Activated CD4-positive, alpha-beta memory T cell treated with anti-CD3 and anti-CD28 coated beads, Interleukin-2, amount 10 ng/mL, durations not matched to agents 7 days and 5 days (primary cell): ENCODE measurements at places on chromosomes 4 and X. TPM values are rescaled to one million over a fixed set of nuclear protein-coding genes. Genes with fewer than 3 reads are reported as not detected.

NOCT gene
- total RNA-seq, result 5.4 TPM

DNA sequence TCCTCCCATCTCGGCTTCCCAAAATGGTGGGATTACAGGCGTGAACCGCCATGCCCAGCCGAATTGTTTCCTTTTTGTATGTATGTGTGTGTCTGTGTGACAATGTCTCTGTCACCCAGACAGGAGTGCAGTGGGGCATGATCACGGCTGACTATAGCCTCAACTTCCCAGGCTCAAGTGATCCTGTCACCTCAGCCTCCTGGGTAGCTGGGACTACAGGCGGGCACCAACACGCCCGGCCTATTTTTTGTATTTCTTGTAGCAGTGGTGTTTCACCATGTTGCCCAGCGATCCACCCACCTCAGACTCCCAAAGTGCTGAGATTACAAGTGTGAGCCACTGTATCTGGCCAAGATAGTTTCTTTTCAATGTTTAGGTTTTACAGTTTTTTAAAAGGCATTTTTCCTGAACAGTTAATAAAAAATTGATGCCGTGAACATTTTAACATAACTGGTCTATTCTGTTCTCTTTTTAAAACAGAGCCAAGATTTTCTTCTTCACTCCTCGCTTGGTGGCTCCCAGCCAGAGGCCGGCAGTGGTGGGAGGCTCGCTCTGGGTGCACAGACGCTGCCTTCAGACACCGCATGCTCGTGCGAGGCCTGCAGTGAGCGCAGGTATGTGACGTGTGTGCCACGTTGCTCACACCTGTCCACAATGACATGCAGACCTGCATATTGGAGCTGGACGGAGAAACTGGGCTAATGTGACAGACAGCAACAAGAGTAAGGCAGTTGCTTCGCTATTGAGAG is 88.5 kb downstream of the FAM193A start:
- no peak overlapping the region for H3K27ac ChIP-seq
- H3K4me3 ChIP-seq, result no peak overlapping the region
- H3K36me3 ChIP-seq, result peaks cover 20% of the 10 kb centered on the region
- no peak for DNase-seq
- H3K27me3 ChIP-seq, result no peaks in the 10 kb centered on the region

DNA sequence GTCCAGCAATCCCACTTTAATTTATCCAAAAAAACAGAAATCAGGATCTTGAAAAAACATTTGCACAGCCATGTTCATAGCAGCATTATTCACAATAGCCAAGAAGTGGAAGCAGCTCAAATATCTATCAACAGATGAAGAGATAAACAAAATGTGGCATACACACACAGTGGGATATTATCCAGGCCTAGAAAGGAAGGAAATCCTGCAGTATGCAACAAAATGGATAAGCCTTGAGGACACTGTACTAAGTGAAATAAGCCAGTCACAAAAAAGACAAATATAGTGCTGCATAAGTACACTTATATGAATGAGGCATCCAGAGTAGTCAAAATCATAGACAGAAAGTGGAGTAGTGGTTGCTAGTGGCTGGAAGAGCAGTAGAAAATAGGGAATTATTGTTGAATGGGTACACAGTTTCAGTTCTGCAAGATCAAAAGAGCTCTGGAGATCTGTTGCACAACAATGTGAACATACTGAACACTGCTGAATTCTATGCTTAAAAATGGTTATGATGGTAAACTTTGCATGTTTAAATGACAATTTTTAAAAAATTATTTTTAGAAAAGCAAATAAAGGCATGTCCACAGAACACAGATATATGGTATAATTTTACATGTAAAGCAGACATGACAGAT is 25.6 kb downstream of the CHM start:
- no peak overlapping the region for H3K27ac ChIP-seq
- no peak overlapping the region for H3K4me3 ChIP-seq
- H3K36me3 ChIP-seq, result peaks cover 13% of the 10 kb centered on the region
- no peaks in the 10 kb centered on the region for H3K4me1 ChIP-seq
- DNase-seq, result no peak
- H3K27me3 ChIP-seq, result no peaks in the 10 kb centered on the region

ZNF330 gene
- 53.7 TPM for total RNA-seq

GLRA3 gene
- not detected for total RNA-seq

IRS4 gene
- not detected for total RNA-seq

DNA sequence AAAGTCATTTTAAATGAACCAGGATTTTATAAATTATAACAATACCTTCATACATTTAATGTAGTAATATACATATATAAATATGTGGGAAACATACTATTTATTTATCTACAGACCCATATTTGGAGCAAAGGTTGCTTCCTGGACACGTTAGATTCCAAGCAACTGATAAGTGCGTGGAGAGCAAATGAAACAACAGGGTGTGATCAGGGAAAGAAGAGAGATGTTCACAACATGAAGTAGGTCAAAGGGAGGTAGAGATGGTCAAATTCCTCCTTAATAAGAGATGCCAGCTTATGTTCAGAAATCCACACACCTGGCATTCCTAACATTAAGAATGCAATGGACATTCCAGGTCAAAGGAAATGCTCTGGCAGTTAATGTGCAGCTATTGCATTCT is 53.1 kb upstream of the HPGD start:
- H3K27me3 ChIP-seq, result peaks cover 1% of the 10 kb centered on the region
- no peaks in the 10 kb centered on the region for H3K36me3 ChIP-seq
- H3K4me1 ChIP-seq, result no peaks in the 10 kb centered on the region
- no peak overlapping the region for H3K27ac ChIP-seq
- no peak for DNase-seq
- H3K4me3 ChIP-seq, result no peak overlapping the region

GRCh38 chrX:106987488-106987887 is 12.5 kb downstream of the MORC4 start:
- no peaks in the 10 kb centered on the region for H3K27me3 ChIP-seq
- H3K36me3 ChIP-seq, result no peaks in the 10 kb centered on the region
- no peak overlapping the region for H3K27ac ChIP-seq
- DNase-seq, result no peak
- H3K4me1 ChIP-seq, result peaks cover 6% of the 10 kb centered on the region

ZNF674 gene
- 5.7 TPM for total RNA-seq

GRCh38 chr4:88803600-88804096 is 106.0 kb upstream of the NAP1L5 start:
- no peak for DNase-seq
- peaks cover 2% of the 10 kb centered on the region for H3K36me3 ChIP-seq
- no peak overlapping the region for H3K4me3 ChIP-seq
- H3K27me3 ChIP-seq, result peaks cover 24% of the 10 kb centered on the region
- no peak overlapping the region for H3K27ac ChIP-seq

- H3K27ac ChIP-seq, result no peak overlapping the region
- H3K4me3 ChIP-seq, result no peak overlapping the region
- H3K27me3 ChIP-seq, result no peaks in the 10 kb centered on the region
- H3K4me1 ChIP-seq, result no peaks in the 10 kb centered on the region
- H3K36me3 ChIP-seq, result no peaks in the 10 kb centered on the region
- DNase-seq, result no peak
Measured at GRCh38 chr4:124206779-124207605, 505.5 kb downstream of the ANKRD50 start.

DNA sequence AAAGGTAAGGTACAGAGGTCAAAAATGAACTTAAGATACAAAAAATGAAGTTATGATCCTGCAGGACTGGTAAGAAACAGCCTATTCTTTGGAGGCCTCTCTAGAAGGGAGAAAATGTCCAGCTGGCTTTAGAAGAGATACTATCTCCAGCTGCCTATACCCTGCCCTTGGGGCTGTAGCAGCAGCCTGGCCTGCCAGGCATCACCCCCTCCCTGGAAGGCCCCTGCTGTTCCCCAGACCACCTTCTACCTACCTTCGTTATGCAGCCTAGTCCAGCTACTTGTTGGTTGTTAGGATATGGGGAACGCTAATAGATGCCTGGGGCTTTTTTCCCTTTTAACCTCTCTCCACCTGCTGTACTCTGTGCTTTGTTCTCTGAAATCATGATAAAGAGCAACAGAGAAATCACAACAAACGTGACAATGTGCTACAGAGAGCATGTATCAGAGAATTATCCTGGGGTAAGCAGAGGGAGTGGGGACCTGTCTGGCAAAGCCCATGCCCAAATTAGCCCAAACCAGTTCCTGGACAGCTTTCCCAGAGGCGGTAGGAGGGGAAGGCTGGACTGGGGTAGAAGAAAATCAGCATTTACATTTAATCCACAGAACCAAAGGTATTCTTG is 34.5 kb downstream of the FRMD7 start:
- H3K4me3 ChIP-seq, result no peak overlapping the region
- H3K4me1 ChIP-seq, result peaks cover 11% of the 10 kb centered on the region
- H3K27me3 ChIP-seq, result peaks cover 2% of the 10 kb centered on the region
- no peak for DNase-seq
- no peak overlapping the region for H3K27ac ChIP-seq

DNA sequence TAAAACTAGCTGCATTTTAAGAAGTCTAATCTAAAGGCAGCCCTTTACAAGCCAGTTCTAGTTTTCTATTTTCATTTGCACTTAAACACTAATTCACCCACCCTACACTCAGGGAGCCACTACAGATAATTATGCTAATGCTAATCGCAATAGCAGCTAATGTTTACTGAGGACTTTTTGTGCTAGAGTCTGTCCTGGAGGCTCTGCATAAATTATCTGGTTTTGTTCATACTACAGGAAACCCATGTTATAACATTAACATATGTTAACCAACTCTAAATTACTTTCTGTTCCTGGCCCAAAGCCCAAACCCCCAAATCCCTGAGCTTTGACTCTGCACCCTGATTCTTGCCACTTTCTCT is 480 bp upstream of the RADX start:
- H3K27ac ChIP-seq, result peak overlapping the region; percentile 80
- peaks cover 36% of the 10 kb centered on the region for H3K4me1 ChIP-seq
- no peak for DNase-seq
- no peaks in the 10 kb centered on the region for H3K27me3 ChIP-seq
- H3K36me3 ChIP-seq, result no peaks in the 10 kb centered on the region

ADH7 gene
- total RNA-seq, result not detected

CXorf49B gene
- not detected for total RNA-seq

DNA sequence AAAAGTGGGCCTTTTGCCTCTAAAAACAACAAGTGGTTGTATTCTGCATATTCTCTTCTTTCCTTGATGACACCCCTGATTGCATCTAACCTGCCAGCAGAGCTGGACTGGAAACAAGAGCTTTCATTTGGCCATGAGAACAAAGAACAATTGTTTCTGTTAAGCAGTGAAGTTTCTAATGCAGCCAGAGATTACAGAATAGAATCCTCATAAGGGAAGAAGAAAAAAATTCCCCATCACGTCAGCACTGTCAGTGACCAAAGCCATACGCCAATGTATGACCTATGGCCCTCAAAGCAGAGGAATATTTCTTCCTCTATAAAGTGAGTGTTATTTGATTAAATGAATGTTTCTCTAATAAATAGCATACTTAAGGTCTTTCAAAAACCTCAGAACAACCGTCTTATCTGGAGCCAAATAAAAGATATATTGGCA is 529.1 kb upstream of the INTU start:
- H3K36me3 ChIP-seq, result no peaks in the 10 kb centered on the region
- H3K27me3 ChIP-seq, result no peaks in the 10 kb centered on the region
- H3K4me1 ChIP-seq, result no peaks in the 10 kb centered on the region

DNA sequence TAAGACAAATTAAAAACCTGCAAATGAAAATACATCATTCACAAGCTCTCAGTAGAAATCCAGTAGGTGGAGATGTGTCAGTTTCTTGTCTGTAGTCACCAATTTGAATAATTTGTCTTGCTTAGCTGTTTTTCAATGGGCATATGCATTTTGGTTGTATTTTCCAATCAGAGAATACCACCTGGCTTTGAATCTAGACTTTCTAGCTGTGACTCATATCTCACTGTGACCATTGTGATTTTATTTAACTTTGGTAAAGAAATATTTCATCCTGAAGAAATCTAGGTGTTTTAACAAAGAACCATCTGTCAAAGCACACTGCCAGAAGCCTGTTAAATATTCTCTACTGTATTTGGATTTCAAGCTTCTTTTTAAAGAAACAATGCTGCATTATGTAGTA is 1650.6 kb upstream of the IGFBP7 start:
- no peaks in the 10 kb centered on the region for H3K27me3 ChIP-seq

FGFR3 gene
- total RNA-seq, result 0.45 TPM

- no peak for DNase-seq
- H3K4me1 ChIP-seq, result no peaks in the 10 kb centered on the region
- no peaks in the 10 kb centered on the region for H3K27me3 ChIP-seq
- H3K4me3 ChIP-seq, result no peak overlapping the region
- peaks cover 14% of the 10 kb centered on the region for H3K36me3 ChIP-seq
- no peak overlapping the region for H3K27ac ChIP-seq
Measured at GRCh38 chr4:123093236-123093635, 170.8 kb upstream of the NUDT6 start.

GRCh38 chr4:66640233-66640990 is 904.9 kb downstream of the CENPC start:
- H3K4me1 ChIP-seq, result no peaks in the 10 kb centered on the region

- peak; percentile 16 for DNase-seq
- H3K27ac ChIP-seq, result no peak within 1 kb of the TSS
- H3K4me1 ChIP-seq, result peaks cover 13% of the 10 kb centered on the region
Measured at GRCh38 chrX:118726887-118727685, at the start of gene IL13RA1. TSS of gene IL13RA1 (plus strand) at chrX:118727606. CDS start at chrX:118727639, 33 bp downstream.

HSFX2 gene
- total RNA-seq, result not detected

RNF150 gene
- total RNA-seq, result not detected

DNA sequence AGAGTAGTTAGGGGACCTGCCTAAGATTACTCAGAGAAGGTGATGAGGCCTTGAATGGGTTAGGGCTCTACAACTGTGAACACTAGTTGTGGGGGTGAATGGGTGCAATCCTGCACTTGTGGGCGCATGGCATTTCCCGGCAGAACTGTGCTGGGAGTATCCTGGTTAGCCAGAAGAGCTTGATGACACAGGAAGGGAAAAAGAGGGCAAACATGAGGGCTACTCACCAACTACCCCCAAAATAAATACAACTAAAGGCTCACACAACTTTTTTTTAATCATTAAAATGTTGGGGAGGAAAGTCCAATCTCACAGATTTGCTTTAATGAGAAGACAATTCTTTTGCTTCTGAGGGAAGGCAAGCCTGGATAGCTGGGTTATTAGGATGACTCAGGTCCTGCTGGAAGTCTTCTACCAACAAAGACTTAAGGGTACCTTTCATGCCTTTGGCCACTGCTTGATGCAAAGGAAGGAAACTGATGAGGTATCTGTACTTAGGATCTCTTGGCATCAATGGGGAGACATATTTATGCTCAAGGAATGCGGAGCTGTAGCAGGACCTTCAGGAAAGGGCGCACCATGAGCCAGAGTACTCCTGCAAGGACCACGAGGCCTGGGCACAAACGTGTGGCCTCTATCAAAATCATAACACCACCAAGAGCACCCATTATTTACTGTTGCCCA is 2.6 kb downstream of the PHKA2 start:
- peaks cover 24% of the 10 kb centered on the region for H3K4me1 ChIP-seq
- no peaks in the 10 kb centered on the region for H3K36me3 ChIP-seq
- no peak for DNase-seq
- H3K27ac ChIP-seq, result no peak overlapping the region

- H3K4me3 ChIP-seq, result no peak overlapping the region
- H3K27ac ChIP-seq, result no peak overlapping the region
Measured at GRCh38 chr4:153611679-153612078, 72.4 kb upstream of the TLR2 start.

GRCh38 chrX:17744896-17745523 is 7.7 kb downstream of the SCML1 start:
- no peaks in the 10 kb centered on the region for H3K36me3 ChIP-seq
- no peak for DNase-seq
- peaks cover 33% of the 10 kb centered on the region for H3K27me3 ChIP-seq
- H3K27ac ChIP-seq, result no peak overlapping the region
- H3K4me1 ChIP-seq, result no peaks in the 10 kb centered on the region

GRCh38 chrX:33923262-33923661 is 208.9 kb downstream of the FAM47A start:
- no peak overlapping the region for H3K27ac ChIP-seq
- no peak overlapping the region for H3K4me3 ChIP-seq
- no peaks in the 10 kb centered on the region for H3K27me3 ChIP-seq
- no peaks in the 10 kb centered on the region for H3K36me3 ChIP-seq
